A172 (cell line): ENCODE measurements at places on chromosomes 11 and 22. TPM values are rescaled to one million over a fixed set of nuclear protein-coding genes. Genes with fewer than 3 reads are reported as not detected.

DNA sequence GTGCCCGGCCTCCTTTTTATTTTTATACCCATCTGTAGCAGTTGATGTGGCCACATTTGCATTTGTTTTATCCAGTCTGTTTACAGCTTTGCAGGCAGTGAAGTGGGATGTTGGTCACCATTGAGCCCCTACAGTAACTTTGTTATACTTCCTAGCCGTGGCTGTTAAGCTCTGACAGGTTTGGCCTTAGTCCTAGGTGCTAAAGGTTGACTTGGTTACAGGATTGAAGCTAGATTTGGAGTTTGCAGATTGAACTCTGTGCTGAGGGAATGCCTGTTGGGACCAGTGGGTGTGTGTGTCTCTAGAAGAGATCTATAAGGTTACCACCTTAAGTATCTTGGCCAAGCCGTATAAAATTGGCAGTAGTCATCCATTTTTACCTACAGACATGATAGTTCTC is 91.2 kb downstream of the PPP6R3 start:
- DNase-seq: no peak

DNA sequence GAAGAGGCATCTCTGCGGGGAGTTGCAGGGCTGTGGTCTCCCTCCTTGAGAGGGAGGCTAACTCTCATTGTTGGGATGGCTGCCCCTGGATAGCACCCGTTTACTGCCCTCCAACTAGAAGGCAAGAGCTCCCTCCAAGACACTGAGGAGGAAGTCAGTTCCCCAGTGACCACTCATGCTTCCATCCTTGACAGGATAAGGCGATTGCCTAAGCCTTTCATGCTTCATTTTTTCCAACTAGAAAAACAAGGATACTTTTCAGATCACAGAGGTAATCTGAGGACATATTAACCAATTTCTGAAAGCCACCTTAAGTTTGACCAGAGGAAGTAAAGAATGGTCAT is 186.6 kb downstream of the MAML2 start:
- no peak for DNase-seq

DNA sequence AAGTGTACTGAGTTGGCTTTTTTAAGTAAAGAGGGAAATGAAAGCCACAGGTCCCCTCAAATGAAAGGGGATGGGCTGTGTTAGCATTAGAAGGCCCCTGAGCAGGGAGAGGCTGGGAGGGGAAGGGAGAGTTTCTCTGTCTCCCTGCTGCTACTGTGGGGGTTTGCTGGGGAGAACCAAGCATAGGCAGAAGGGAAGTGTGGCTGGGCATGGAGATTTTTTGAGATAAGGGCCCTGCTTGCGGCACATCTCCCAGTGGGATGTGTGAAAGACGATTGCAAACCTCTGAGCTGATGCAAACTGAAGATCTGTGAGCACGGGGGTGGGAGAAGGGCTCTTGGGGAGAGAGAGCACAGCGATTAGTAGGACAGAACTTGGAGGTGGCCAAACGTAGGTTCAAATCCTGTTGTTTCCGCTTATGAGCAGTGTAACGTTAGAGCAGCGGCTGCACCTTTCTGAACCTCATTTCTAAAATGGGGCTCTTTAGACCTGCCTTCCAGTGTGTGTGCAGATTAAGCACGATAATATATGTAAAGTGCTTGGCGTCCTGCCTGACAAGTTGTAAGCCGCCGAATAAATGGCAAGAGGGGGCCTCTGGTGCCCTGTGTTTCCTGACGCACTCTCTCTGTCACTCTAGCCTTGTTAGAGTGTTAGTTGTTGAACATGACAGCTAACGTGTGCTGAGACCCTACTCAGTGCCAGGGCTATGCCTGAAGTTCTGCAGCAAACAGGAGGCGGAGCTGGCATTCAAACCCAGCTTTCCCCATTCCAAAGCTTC is 122.3 kb downstream of the GRIK4 start:
- DNase-seq: no peak

DNA sequence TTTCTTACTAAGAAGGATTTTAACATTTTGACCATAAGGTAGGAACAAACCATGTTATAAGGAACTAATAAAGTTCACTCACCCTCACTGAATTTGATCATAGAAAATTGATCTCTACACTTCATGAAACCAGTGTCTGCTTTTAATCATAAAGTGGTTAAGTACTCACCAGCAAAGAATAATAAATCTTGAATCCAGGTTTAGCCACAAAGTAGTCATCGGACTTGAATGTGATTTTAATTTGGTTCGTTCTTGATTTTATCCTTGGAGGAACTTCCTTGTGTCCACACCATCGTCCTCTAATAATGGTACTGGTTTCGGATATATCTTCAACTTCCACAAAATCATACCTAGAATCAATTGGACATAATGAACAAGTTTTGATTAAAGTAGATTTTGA is 40.5 kb upstream of the DDI1 start:
- no peak for DNase-seq

GRCh38 chr22:46688949-46689348 is 49.1 kb downstream of the CERK start:
- DNase-seq: no peak

DNA sequence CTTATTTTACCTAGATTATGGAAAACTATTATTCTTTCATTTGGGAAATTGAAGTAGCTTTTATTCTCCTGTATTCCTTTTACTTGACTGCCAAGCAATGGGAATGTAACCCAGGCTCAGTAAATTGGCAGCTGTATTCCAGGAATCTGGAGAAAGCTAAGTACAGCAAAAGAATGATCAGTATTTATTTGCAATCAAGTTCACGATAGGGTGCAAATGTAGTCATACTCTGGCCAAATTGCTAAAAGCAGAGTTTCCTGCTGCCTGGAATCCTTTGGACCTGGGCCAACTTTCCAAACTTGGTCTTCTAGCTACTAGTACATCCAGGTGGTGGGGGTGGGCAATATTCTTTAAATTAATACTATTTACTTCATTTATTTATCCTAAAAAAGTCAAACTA is 286.0 kb upstream of the CTSC start:
- no peak for DNase-seq

DNA sequence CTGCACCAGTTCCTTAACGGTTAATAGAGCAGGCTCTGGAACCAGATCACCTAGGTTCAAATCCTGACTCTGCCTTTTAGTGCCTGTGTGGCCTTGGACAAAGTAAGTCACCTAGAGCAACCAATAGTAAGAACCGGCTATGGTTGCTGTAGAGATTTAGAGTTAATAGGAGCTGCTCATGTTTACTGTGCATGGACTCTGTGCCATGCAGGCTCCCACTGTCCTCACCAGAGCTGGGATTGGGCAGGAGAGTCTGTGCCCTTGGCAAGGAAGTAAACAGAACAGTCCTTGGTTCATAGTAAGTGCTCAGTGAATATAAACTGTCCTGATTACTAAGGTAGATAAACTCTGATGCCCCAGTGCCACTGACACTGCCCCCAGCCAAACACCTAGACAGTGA is 1.4 kb upstream of the TP53I11 start:
- DNase-seq: no peak

GRCh38 chr22:48256041-48256739 is 1493.7 kb downstream of the TBC1D22A start:
- no peak for DNase-seq

- DNase-seq: peak; percentile 48
Observed at GRCh38 chr11:128157423-128158298, 429.7 kb downstream of the ETS1 start.

- DNase-seq: no peak
Observed at GRCh38 chr11:122647736-122648275, 7.7 kb upstream of the UBASH3B start.

GRCh38 chr22:46336119-46337078 is 885 bp downstream of the TRMU start:
- no peak for DNase-seq

DNA sequence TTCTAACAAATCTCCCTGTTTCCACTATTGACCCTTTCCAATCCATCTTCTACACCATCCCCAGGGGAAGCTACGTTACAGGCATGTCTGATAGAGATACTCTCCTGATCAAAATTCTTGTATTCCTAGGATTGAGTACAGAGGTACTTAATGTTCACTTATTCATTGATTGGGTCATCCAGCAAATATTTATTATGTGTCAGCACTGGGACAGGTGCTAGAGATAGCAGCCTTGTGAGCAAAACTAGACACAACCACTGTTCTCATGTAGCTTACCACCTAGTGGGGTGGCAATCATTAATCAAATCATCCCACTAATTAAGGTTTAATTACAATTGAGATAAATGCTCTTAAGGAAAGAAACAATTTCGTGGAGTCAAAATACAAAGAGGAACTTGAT is 9.4 kb upstream of the RTCB start:
- no peak for DNase-seq

GRCh38 chr22:31977141-31977841 is 33.0 kb downstream of the YWHAH start:
- DNase-seq: peak; percentile 54

GRCh38 chr11:75966537-75967287 is 151.7 kb downstream of the UVRAG start:
- DNase-seq: peak; percentile 67

- no peak for DNase-seq
Observed at GRCh38 chr11:23398052-23398451, 537.8 kb upstream of the CCDC179 start.

- peak; percentile 93 for DNase-seq
Observed at GRCh38 chr11:44607319-44607962, 42.0 kb downstream of the CD82 start.

GRCh38 chr22:19622061-19622441 is 92.3 kb upstream of the SEPTIN5 start:
- DNase-seq: no peak

DNA sequence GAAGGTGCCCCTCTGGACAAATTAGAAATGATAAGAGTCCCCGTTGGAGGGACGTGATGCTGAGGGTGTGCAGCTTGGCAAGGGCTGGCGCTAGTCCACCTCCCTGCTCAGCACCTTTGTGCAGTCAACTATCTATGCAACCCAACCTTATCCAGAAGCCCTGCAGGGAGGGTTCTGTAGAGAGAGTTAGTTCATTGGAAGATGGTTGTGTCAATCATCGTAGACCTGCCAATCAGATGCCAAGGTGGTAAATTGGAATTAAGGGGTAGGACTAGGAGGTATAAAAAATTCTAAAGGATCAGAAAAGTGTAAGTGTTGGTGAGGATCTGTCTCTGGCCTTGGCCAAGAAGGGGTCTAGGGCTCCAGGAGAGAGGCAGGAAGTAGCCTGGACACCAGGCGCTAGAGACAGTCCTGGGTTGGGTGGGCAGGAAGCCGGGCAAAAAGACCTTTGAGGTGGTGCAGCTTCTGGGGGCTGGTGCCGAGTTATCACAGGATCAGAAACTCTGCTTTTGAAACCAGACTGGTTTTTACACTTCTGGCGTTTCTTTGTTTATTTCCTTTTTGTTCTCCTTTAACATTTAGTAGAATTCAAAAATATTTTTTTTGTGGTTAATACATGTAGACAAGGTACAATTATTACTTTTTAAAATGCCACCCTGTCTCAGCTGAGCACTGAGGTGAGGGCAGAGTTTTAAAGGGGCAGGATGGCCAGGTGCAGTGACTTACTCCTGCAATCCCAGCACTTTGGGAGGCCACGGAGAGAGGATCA is 1.6 kb downstream of the C1QTNF6 start:
- DNase-seq: peak; percentile 46

OR8D1 gene
- not detected in 2 replicates for total RNA-seq

TRIM44 gene
- total RNA-seq: 38.0 and 56.2 TPM in 2 replicates

TIMP3 gene
- 9.0 and 17.6 TPM in 2 replicates for total RNA-seq

UBQLNL gene
- not detected in 2 replicates for total RNA-seq

SLN gene
- not detected in 2 replicates for total RNA-seq

NPAS4 gene
- not detected in 2 replicates for total RNA-seq

GGT1 gene
- 30.0 and 43.8 TPM in 2 replicates for total RNA-seq

MOV10L1 gene
- 2.0 and 3.0 TPM in 2 replicates for total RNA-seq

LARGE2 gene
- total RNA-seq: not detected in 2 replicates
